ENCODE measurements at places on chromosomes 3 and 15.

DNA sequence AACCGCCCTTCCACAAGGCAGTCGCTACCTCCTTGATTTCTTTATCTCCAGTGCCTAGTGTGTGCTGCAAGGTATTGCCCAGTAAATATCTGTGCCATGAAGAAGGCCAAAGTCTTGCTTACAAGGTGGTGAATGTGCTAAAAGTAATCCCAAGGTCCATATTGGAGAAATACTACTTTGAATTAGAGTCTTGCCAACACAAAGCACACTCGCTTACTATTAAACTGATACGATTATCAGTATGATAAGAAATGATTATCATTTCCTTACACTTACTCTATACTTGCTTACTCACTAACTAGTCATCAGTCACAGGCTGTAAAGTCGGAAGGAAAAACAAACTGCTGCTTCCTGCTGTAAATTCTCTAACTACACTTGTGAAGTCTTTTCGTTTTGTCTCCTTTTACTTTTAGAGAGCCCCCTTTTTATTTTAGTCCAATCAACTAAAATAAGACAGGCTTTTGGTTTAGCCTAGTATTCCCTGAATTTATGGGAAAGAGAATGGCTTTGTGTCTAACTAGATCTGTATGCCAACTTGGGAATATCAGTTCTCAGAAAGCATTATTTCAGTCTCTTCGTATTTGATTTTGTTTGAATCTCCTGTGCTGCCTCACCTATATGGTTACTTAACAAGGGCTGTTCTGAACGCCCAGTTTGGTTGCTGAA, 107.1 kb upstream of the TSC22D2 start:
- DNase-seq = no peak

GRCh38 chr3:133896002-133896761, 500 bp upstream of the RAB6B start:
- DNase-seq = no peak

- DNase-seq = no peak
These were observed 78.5 kb upstream of the CHD2 start for GRCh38 chr15:92821491-92822116.

GRCh38 chr15:53671545-53671944, 87.9 kb downstream of the WDR72 start:
- DNase-seq = no peak
